Effector memory CD4-positive, alpha-beta T cell (primary cell): ENCODE measurements at places on chromosomes 5 and 9.

- DNase-seq: no peak
Measured at GRCh38 chr5:96226941-96227552, 206.0 kb downstream of the PCSK1 start.

- DNase-seq: peak; percentile 30
Measured at GRCh38 chr5:160118349-160119141, 705 bp downstream of the PWWP2A start.

DNA sequence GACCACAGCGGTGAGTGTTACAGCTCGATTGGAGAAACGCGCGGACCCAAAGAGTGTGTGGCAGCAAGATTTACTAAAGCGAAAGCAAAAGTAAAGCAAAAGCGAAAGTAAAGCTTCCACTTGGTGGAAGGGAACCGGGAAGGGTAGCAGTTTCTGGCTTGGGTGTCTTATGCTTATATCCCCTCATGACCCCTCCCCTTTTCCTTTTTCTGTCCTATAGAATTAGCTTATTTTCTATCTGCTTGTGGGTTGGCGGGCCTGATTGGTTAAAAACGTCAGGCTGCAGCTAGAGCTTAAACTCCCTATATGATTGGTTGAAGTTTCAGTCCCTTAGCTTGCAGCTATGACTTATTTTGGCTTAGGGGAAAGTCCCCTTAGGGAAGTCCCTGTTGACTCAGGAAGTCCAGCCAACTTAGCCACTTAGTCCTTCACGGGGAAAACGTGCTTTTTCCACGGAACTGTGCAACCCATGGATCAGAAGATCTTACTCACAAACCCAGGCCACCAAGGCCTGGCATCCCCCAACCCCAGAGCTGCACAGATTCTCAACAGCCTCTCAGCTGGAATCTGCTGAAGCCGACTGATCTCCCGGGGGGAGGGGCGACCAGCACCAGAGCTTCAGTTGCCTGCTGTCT, 114.2 kb upstream of the ADAMTS16 start:
- DNase-seq: no peak

- DNase-seq: no peak
Measured at GRCh38 chr5:132751444-132751843, 4.2 kb downstream of the CCNI2 start.

DNA sequence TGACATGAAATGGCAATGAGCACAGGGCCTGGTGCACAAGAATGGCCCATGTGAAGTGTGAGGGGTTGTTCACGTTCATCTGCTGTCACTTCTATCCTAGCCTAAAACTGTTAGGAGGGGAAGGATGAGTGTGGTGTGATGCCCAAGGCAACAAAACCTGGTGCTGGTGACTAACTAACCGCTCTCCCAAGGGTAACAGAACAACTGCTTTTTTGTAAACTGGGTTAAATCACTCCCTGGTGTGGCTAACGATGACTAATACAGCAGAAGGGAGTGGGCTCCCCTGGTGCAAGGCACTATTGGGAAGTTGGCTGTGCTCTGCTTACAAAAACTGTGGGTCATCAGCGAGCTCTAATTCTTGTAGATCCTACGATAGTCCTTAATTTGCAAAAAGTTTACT, 103.2 kb upstream of the VCAN start:
- DNase-seq: no peak

- no peak for DNase-seq
Measured at GRCh38 chr9:81999806-82000205, 11.2 kb downstream of the SPATA31D1 start.

DNA sequence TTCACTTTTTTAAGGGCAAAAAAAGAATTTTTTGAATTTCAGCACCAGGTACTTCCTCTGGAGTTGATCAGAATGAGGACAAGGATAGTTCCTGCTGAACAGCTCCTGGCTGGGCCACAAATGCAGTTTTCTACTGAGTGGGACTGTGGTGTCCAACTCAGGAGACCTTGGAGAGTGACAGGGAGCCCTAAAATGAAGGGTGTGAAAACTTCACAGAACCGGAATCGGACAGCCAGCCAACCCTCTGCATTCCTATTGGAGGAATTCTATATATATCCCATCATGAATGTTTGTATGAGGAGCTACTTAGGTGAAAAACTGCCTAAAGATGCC, 40.6 kb downstream of the ANKH start:
- no peak for DNase-seq

- DNase-seq: peak; percentile 84
Measured at GRCh38 chr9:96418083-96418919, at the start of gene ZNF367. ZNF367 (minus strand) TSS chr9:96418370; CDS start chr9:96418032, 338 bp downstream.

- no peak for DNase-seq
Measured at GRCh38 chr9:129037767-129038098, 1.3 kb downstream of the MIGA2 start.

DNA sequence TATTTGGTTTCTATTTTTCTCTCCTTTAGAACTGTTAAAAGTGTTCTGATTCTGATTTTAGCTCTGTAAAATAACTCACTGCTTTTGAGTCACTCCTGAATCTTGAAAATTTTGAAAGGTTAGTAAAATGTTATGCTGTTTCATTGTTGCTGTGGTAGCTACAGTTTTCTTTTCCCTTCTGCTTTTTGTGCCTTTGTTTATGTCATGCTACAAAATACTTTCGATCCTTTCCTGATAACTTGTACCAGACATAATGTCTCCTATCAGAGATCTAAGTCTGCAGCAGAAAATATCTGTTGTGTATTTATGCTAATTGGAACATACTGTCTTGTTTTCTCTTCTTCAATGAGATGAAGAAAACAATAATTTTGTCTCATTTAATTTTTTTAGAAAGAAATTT, 26.9 kb upstream of the CEP120 start:
- no peak for DNase-seq

GRCh38 chr9:89434636-89435035, 63.3 kb downstream of the SEMA4D start:
- DNase-seq: no peak

DNA sequence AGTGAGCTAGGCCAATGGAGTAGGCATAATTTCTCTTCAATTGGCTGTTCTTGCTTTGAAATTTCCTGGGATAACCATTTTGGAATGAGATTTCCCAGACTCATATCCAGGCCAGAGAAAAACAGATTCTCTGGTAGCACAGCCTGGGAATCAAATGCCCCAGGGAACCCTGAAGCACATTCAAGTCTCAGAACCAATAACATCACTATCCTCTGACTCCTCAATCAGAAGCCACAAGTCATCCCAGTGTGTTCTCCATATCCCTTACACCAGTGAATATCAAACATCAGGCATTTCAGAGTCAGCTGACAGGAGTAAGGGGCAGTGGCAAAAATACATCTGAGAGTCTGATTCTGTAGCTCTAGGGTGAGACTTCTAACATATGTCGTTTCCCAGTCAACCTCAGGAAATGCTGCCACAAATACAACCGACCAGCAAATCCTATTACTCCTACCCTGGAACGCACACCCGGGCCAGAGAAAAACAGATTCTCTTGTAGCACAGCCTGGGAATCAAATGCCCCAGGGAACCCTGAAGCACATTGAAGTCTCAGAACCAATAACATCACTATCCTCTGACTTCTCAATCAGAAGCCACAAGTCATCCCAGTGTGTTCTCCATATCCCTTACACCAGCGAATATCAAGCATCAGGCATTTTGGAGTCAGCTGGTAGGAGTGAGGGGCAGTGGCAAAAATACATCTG, 537.7 kb upstream of the NMUR2 start:
- no peak for DNase-seq

DNA sequence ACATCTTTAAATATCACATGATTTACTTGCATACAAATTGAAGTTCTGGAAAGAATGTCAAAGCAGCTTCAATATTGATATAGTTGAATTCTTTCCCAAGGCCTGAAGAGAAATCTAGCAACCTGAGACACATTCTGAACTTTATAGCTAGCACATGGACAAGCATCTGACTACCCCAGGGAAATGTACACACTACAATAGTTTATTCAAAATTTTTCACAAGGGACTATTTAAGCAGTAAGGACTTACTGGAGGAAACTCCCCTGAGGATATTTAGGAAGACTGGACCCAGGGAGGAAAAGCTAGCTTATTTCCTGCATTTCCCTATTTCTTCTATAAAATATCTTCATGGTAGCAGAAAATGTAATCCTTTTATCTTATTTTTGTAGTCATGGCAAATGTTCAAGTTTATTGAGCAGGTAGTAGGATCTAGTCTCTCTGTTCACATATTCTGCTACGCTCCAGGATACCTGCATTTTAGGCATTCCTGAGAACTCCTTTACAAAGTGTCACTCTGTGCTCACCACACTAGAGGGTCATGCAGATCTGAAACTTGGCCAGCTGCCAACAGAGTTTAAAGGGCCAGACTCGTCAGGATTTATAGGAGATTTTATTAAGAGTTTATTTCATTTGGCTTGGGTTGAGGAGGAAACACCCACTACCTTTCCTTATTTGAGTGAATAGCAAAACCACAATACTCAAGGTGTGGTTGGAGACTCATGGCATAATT, 348.4 kb upstream of the FTMT start:
- DNase-seq: no peak

GRCh38 chr9:104817437-104817836, 53.5 kb downstream of the NIPSNAP3B start:
- no peak for DNase-seq

- DNase-seq: no peak
Measured at GRCh38 chr5:163730206-163730756, 224.9 kb downstream of the MAT2B start.

DNA sequence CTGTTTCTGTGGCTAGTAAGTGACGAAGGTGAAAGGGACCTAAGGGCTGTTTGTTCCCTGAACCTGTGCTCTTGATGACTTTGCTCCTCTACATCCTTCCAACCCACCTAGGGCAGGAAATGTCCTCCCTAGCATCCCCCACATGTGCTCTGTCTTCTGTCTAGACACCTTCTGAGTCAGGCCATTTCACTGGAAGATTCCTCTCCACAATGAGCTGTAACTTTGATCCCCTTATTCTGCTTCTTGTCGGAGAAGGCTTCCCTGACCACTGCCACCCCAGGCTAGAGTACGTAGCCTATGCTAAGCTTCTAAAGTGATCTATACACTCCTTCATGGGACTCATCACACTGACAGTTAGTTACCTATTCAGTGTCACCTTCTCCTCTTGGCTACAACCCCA, 21.7 kb downstream of the SPAAR start:
- no peak for DNase-seq

DNA sequence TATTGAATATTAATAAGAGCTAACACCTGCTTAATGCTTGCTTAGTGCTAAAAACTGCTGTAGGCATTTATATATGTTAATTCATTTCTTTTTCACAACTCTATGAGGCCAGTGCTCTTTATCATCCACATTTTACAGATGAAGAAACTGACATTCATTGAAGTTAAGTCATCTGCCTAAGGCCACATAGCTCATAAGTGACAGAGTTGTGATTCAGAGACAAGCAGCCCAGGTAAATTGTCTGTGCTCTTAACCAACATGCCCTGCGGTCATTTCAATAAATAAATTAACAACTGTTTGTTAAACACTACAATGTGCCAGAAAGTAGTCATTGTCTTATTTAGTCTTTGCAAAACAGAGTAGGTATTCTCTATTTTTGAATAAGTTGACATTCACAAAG, 1354.4 kb upstream of the C9orf72 start:
- no peak for DNase-seq

DNA sequence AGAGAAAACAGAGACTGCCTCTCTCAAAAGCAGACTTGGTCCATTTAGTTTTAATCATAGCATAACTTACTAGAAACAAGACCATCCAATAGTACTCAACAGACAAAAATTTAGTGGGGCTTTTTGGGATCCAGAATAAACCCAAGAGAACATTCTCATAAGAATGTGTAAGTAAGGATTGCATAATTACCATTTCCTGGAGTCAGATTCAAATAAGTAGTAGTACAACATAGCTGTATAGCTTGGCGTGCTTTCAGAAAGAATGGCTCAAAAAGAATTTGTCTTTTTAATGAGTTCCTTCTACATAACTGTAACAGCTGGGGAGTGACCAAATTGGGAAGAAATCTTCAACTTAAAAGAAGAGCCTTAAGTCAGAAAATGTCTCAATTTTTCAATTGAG, 145.4 kb downstream of the DENND1A start:
- no peak for DNase-seq

- DNase-seq: no peak
Measured at GRCh38 chr5:7396713-7397454, 946 bp downstream of the ADCY2 start.

DNA sequence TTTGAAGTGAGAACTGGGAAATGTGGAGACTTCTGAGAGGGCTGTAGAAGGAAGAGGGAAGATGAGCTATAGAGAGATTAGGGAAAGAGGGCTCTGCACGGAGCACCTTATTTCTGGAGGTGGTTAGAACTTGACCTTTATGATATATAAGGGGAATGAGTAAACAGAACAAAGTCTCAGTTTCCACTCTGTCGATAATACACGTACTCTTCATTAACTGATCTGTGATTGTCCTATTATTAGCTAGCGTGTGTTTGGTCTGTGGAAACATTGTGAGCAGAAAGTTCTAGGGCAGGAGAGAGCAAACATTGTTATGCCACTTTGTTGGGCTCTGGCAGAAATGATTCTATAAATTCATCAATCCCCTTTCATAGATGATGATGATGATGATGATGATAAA, 118.5 kb downstream of the UGCG start:
- DNase-seq: no peak

DNA sequence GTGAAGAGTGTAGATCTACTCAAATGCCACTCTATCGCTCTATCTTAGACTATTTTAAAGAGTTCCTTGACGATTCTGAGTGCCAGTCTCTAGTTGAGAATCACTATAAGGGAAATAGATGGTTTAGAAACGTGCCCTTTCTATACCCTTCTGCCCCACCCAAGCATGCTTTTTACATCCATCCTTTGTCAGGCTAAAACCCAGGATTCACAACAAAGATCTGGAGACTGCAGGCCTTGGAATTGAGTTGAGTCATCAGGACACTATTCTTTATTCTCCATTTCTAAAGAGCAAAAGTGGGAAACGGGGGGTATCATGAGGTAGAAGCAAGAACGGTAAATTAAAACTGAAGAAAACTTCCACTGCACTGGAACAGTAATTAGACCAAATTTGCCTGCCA, 48.7 kb downstream of the ELAVL2 start:
- no peak for DNase-seq
